NCI-H1694 (cell line): ENCODE measurements at places on chromosomes 6 and 20.
A peak's percentile ranks its signal among the peaks of the same experiment; 100 is the strongest.

DNA sequence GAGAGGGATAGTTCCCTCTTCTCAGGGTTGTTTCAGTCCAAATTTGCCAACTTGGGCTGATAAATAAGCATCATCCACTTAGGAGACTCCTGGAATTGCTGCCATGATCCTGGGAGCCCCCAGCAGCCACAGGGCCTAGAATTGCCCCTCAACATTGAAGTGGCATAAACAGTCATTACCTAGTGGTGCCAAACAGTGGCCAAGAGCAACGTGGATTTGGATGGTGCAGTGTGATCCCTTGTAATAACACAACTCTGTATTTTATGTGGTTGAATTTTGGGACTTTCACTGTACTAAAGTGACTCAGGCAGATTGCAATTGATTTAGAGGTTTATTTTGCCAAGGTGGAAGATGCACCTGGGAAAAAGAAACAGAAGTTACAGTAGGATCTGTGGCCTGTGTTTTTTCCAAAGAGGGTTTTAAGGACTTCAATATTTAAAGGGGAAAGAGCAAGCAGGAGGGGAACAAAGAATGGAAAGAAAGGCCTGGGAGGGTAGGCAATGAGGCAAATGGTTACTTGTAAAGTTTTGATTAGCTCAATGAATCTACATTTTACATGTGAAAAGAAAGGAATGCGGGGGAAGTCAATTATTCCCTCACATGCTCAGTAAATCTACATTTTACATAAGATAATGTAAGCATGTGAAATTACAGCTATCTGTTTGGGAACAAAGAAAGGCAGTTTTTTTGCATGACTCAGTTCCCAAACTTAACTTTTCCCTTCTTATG is 168.0 kb upstream of the NOX3 start:
- DNase-seq: no peak

GRCh38 chr20:23586735-23587525 is 18.6 kb upstream of the CST9L start:
- DNase-seq: no peak

DNA sequence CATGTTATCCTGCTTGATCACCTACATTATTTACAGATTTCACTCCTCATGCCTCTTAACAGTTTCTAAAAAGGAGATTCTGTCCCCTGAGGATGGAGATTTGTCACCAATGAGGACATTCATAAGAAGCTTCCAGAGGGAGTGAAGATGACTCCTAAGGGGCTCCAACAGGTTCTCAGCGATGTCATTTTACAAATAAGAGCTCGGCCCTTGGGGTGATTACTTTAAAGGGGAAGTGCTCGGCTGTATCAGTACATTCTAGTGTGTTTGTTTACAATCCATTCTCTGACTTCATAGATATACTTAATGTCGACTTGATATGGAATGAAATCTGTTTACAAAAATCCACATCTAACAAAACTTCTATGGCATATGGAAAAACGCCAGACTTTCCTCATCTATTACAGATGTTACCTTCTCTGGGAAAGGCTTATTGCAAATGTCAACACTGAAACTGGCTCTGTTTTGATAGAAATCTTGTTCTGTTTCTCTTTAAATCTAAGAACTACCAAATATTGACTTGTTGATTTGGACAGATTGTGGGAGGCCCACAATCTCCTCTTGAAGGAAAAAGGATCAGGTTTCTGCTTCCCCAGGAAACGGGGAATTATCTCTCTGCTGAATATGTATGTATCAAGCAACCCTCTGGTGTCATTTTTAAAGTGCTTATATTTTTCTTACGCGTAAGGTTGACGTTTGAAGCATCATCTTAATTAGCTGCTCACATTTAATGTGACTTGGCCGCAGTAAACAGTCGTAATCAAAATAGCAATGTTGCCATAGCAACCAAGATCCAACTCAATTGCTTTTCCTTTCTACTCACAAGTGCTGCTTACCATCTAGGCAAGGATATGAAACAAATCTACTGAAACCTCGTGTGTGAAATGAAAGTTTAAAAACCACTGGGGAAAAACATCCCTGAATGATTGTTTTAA is 95.7 kb downstream of the SHLD1 start:
- DNase-seq: no peak

DNA sequence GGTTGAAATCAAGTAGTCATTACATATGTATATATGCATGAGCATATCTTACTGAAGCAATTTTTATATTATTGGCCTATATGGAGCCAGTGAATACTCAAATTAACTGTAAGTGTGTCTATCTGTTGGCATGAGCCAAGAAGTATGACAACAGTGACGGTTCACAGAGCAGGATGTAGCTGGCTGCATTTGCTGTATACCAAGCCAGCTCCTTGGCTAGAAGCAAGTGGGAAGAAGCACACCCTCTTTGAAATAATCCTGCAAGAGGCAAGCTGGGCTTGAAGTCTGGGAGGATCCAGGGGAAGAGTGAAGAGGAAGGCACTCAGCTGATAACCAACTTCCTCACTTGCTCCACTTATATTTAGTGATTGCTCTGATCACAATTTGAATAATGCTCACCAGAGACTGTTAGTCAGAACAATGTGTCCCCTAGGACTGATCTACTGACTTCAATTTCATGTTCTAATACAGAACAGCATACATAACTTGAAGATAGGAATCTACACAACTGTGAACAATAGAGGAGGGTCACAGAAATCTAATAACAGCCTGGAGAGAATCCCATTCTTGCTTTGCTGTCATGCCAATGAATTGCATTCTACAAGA is 497.3 kb downstream of the PRKN start:
- no peak for DNase-seq

DNA sequence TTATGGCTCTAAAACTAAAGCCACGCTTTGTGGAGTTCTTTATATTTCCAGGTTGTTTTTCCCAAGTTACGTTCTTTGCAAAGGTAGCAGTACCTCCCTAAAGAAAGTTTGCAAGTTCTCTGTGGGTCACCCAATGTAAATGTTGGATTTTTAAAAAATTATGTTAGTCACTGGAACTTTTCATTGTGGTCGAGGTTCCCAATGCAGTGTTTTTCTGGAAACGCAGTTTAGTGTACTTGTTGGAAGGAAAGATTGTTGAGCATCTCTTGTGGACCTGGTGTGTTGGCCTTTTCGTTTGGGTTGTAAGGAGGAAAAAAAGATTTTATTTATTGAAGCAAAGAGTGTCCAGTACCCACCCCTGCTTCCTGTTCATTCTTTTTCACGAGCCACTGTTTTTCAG is 1.4 kb downstream of the TOP1 start:
- DNase-seq: no peak

- no peak for DNase-seq
Observed at GRCh38 chr6:52325695-52326471, 36.1 kb upstream of the PAQR8 start.

- no peak for DNase-seq
Observed at GRCh38 chr20:41501376-41501775, 116.8 kb downstream of the CHD6 start.

DNA sequence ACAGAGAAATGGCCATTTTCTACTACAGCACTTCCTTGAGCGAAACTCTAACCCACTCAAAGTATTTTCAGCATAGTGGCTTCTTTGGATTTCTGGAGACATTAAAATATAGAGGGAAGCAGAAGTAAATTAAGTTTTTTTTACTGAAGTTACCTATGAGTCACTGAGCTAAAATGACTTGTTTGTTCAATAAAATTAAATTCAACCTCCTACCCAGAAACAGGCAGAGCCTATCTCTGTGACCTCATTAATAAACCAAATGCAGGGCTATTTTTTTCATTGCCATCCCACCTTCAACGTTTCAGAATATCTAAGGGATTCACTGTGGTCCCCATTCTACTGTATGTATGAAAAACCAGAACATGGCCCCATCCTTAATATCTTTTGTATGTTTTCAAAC is 133.0 kb downstream of the MTFR2 start:
- no peak for DNase-seq

GRCh38 chr6:98325366-98325765 is 509.0 kb upstream of the POU3F2 start:
- DNase-seq: no peak

GRCh38 chr6:135030056-135030473 is 24.6 kb downstream of the HBS1L start:
- no peak for DNase-seq

- no peak for DNase-seq
Observed at GRCh38 chr6:119443993-119444641, 94.6 kb upstream of the MAN1A1 start.

GRCh38 chr6:152220786-152221185 is 413.3 kb downstream of the ESR1 start:
- no peak for DNase-seq

DNA sequence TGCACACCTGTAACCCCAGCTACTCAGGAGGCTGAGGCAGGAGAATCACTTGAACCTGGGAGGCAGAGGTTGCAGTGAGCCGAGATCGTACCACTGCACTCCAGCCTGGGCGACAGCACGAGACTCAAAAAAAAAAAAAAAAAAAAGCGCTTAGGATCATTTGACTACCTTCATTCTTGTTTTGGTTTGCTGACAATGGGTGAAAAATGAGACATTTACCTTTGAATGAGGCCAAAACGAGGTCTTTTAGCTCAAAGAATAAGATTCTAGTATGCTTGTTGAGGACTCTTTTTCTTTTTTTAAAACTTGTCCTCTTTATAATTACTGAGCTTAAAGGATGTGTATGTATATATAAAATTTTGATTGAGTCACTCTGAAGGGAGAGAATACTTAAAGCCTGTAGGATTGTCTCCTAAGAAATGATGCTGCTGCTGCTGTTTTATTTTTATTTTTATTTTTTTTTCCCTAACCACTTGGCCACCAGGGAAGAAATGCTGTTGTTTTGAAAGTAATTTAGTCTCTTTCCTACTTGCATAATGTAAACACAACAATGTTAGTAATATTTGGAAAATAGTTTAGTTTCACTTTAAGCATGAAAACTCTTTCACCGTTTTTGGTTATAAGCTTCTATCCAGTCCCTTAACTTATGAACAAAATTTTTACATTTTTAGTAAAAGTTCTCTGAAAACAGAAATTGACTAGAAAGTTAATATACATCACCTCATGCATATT is 7.9 kb downstream of the UBR2 start:
- DNase-seq: no peak

DNA sequence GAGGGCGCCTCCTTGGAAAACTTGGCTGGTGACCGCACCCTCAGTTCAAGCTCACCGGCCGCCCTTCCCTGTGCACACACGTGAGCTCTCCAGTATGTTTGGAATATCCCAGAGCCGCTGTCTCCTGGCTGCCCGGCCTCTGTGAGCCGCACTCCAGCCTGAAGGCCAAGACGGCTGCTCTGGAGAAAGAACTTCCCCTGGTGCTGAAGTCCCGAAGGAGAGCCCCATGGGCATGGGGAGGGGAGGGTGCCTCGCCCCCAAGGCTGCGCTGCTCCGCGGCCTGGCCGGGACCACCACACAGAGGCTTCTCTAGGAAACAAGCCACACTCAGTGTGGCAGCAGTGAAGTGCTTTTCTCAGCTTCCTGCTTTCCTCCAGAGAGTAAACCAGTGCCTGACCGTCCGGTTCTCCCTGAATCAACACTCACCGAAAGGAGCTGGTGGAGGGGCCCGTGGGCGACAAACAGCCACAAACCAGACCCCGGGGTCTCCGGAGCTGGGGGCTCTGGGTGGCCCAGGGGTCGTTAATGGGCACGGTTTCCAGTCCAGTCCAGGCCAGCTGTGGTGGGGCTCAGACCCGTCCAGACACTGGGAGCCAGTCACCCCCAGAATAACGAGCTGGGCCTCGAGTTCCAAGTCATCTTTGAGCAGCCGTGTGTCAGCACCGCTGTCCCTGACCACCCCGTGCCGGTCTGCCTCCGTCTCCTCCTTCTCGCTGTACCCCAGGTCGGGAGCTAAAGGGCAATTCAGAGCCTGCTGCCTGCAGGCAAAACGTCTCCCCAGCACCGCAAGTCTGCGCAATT is 87.4 kb upstream of the BHLHE23 start:
- DNase-seq: no peak

DNA sequence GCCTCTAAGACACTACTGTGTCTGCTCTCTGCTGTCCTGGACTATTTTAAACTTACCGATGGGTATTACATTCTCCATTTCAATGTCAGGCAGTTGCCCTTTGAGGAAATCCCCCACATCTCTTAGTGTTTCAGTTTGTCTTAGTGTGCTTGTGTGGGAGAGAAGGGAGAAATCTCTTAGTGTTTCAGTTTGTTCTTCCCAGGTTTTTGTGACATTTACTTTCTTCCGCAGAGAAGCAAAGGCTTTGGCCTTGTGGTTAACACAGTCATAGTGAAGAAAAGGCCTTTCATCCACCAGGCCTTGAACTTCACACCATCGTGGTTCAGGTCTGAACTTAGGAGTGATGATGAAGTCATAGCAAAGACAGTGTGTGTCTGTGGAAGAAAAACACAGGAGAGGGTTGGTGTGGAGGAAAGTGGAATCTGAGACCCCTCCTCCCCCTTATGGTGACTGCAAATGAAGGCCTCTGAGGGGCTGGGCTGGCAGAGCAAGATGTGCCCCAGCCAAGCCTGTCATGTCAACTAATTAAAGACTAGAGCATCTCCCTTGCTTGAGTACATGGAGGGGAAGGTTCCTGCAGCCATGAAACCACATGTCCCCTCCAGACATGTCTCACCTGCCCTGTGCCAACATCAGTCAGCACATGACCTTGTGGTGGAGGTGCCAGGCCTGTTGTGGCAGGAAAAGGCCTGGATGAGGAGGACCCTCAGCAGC is 23.9 kb downstream of the RAET1L start:
- DNase-seq: no peak

- DNase-seq: peak; percentile 67
Observed at GRCh38 chr6:138590796-138591709, 91.8 kb upstream of the NHSL1 start.

GRCh38 chr6:155510879-155511278 is 55.2 kb upstream of the NOX3 start:
- DNase-seq: no peak

DNA sequence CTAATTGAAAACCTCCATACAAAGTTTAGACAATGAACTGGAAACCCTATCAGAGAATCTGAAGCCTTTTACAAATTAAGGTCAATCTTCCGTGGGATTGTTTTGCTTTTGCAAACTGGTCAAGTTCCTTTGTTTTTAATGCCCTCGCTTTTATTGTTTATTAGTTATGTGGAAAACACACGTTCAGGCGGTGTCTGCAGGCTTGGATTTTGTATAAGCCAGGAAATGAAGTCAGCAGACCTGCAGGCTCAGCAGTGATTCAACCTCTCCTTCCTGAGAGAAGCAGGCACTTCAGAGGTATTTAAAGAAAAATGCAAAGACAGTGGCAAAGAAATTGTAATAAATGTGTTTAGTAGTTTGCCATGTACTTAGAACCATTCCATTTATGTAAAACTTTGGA is 103.4 kb upstream of the PDE10A start:
- no peak for DNase-seq

DNA sequence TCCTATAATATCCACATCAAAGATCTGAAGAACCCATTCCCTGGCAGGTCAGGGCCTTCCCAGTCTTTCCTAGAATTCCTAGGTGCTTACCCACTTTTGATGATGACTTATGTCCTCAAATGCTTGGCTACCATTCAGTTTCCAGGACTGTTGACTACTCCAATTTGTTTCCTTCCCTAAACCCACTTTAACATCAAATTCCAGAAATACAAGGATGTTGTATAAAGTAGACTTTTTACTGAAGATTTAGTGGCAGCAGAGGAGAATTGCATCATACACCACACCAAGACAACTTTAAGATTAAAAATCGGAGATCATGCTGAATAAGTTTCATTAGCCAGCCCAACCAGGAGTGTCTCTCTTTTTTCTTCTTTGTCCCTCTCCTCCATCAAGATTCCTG is 203.3 kb upstream of the LAMP5 start:
- no peak for DNase-seq

GRCh38 chr6:48110436-48111142 is 408 bp downstream of the PTCHD4 start:
- DNase-seq: no peak
